ENCODE measurements at places on chromosomes 4 and X. TPM values are rescaled to one million over a fixed set of nuclear protein-coding genes. Genes with fewer than 3 reads are reported as not detected.

The CYBB gene
- total RNA-seq: 9.7 TPM

The TCEAL1 gene
- 44.0 TPM for total RNA-seq

The LDB2 gene
- total RNA-seq: 4.7 TPM

The ZXDA gene
- 6.6 TPM for total RNA-seq

The POF1B gene
- 142 TPM for total RNA-seq

The SMR3B gene
- total RNA-seq: not detected

The MAGEB10 gene
- total RNA-seq: not detected

The ASMT gene
- total RNA-seq: not detected
